ENCODE measurements at places on chromosomes 1 and 21.

DNA sequence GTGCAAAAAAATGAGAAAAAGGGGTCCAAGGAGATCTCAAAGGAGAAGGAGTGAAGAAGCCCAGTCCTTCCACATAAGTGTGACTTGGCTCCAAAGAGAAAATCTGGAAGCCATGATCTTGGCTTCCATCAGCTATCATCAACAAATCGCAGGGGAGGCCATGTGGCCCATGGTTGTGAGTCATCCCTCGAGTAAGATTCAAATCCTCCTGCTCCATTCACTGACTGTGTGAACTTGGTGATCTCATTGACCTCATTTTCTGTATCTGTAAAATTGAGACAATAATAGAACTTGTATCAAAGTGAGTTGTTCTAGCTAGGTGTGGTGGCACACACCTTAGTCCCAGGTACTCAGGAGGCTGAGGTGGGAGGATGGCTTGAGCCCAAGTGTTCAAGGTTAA is 79.1 kb upstream of the OLIG2 start:
- no peak for DNase-seq

DNA sequence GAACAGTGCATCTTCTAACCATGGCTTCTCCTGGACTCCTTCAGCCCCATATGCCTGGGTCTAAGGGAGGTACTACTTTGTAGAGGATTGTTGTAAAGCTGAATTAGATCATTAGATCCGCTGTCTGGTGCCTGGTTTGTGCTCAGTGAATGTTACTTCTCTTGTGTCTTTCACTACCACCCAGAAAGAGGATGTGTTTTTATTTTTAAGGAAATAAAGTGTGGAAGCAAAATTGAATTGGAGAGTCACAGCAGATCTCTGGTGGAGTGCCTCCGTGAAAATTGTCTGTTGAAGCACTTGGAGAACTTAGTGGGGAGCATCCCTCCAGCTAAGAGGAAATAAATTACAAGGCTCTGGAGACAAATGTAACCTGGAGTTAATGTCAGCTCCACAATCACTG is 101.8 kb upstream of the ARTN start:
- no peak for DNase-seq

DNA sequence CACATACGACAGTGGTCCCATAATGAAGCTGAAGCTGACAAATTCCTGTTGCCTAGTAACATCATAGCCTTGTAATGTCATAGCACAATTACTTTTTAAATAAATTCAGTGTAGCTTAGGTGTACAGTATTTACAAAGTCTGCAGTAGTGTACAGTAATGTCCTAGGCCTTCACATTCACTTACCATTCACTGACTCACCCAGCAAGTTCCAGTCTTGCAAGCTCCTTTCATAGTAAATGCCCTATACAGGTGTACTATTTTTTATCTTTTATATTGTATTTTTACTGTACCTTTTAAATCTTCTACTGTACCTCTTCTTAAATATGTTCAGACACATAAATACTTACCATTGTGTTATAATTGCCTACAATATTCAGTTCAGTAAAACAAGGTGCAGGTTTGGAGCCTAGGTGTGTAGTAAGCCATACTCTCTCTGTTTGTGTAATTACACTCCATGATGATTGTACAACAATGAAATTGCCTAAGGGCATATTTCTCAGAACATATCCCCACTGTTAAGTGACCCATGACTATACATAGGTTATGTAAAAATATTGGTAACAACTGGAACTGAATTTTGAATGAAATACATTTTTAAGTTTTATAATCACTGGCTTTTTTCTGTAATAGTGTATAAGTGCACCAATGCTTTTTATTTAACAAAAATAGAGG is 33.5 kb upstream of the ADAM30 start:
- no peak for DNase-seq

DNA sequence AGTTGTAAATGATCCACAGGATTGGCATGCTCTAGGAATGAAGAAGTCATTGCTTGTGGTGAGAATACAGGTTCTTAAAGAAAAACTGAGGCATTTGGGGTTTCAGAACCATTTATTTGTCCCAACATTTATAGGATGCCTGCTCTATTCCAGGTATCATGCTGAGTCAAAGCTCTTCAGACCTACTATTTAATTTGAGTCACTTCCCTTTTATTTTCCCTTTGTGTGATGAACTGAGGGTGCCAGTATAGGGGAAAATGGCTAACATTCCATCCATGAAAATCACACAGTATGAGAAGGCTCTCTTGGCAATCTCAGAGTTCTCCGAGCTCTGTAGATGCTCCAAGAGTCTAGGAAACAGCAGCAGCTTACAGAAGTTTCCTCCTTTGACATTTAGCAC is 110.4 kb downstream of the RNF220 start:
- no peak for DNase-seq

- DNase-seq, result no peak
Observed at GRCh38 chr1:64519901-64520300, 50.0 kb downstream of the CACHD1 start.

GRCh38 chr1:107443860-107444259 is 303.0 kb downstream of the NTNG1 start:
- no peak for DNase-seq

DNA sequence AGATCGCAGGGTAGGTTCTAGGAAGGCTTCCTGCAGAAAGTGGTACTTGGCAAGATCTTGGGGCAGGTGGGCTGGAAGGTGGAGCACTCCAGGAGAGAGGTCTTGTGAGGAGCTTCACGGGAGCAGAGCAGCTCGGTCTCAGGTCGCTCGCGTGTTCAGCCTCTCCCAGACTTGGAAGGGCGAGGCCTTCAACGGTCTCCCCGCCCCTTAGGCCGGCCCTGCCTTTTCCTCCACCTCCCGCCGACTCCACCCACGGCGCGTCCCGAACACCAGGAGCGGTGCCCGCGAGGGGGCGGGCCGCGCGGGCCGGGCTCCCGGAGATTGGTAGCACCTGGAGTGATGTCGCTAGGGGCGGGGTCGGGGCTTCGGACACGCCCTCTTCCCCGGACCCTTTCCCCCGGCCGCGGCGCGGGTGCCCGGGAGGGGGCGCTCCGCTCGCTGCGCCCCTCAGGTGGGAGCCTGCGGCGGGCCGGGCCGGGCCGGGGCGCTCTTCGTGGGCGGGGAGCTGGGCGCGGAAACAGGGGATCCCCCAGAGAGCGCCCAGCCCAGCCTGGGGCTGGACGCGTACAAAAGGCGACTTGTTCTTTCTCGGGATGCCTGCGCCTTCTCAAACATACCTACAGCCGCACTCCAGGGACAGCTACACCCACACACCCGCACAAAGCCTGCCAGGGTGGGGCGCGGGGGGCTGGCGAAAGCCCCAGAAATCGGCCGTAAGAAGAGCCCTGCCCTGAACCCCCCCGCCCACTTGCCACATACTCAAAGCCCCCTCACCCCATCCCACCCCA is 35.5 kb downstream of the AHDC1 start:
- peak; percentile 96 for DNase-seq

DNA sequence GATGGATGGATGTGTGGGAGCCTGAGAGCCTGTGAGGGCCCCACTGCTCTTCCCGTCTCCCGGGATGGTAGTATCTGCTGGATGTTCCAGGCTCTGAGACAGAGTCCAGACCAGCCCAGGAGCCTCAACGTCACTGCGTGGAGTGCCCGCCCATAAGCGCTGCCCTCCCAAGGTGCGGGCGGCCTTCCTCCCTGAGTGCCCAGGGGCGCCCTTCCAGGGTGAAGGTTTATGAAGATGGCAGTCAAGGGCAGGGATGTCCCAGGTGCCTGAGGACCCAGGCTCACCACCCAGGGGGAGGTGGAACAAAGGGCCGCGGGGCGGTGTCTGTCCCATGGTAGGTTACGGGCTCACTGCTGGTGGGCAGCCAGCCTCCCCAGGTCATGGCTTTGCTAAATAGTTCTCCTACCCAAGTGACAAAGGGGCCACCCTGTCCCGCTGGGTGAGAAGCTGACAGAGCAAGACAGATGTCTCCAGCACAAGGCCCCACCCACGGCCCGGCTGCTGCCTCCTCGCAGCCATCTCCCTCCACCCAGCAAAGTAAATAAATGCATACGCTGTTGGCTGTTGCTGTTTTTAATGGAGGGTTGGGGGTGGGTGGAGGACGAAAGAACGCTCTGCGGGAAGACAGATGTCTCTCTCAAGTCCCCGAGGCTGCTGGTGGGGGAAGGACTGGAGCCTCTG is 9.0 kb upstream of the GPR153 start:
- no peak for DNase-seq

GRCh38 chr1:19704247-19705113 is 39.8 kb downstream of the HTR6 start:
- DNase-seq, result peak; percentile 65

DNA sequence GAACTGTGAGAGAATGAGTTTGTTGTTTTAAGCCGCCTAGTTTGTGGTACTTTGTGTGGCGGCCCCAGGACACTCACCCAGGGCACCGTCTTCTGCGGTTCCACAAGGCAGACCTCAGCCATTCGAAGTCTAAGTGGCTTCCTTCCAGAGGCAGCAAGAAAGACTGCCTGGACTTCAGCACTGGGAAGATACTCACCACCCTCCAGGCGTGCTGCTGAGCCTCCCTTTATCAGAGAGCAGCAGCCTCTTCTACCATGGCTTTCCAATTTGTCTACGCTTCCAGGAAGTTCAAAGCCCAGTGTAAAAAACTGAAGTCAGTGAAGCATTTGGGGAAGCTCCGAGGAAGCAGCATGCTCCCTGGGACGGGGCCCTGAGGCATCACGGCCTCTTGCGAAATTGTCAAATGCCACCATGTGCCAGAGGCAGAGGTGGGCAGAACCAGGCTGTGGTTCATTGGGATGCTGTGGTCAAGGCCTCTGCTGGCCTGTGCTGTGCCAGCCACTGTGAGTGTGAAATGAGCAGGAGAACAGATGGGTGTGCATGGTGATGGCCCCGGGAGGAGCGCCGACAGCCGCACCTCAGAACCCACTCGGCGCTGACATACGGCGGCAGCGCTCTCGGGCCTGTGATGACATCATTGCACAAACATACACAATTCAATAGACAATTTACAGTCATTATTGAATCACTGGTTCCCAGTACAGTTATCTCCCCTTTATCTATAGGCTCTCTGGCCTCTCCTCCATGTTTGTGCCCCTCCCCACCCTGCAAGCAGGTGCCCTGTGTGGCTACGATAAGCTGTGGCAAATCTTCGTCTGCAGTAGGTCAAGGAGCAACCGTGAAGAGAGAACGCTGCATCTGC is 110.4 kb downstream of the PDE9A start:
- no peak for DNase-seq

- no peak for DNase-seq
Observed at GRCh38 chr1:44168520-44169098, 27.2 kb upstream of the KLF18 start.

GRCh38 chr1:24477309-24477708 is 25.3 kb upstream of the RCAN3 start:
- DNase-seq, result no peak

DNA sequence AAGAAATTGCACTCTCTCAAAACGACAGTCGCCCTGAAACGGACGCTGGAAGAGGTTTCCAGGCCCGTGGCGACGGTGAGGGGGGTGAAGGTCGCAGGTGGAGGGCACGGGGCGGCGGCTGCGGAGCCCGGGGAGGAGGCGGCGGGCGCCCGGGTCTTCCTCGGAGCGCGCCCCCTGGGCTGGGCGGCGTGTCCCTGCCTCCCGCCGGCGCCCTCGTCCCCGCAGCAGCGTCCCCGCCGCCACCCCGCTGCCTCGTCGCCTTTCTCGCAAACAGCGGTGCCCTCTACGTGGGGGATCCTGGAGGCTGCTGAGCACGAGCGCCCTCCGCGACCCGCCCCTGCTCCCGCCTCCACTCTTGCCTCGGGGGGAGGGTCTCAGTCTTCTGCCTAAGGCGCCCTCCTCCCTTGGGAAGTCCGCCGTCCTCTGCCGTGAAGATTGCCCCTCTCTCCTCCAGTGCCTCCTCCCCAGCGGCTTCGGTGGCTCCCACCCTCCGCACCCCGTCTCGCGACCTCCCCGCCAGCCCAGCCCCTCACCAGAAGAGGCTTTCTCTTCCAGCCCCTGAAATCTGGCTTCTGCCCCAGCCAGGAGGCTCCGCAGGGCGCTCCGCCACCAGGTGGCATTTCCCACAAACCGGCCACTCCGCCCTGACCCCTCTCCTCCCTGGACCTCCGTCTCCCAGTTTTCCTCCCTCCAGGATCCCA is 227.4 kb downstream of the SDCCAG8 start:
- no peak for DNase-seq

GRCh38 chr1:11835441-11836225 is 11.9 kb downstream of the NPPA start:
- DNase-seq, result no peak

DNA sequence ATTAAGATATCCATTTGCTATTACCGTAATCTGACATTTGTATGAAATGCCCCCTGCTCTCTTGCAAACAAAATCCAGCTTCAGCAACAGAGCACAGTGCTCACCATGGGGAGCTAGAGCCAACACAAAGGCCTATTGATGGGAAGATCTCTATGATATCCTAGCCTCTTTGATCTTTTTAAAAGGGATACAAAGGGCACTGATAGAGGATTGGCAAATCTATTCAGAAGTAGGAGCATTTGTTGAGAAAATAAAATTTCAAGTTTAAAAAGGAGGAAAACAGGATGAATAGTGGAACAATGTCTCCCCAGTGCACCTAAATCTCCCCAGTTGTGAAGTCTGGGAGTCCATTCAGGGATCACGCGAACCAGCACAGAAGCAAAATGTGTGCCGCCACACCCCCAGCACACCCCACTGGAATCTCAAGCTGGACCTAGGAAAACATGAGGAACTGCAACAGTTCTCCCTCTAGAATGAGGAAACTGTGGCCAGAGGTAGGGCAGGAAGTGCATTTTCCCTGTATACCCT is 32.2 kb downstream of the MRAP start:
- no peak for DNase-seq

GRCh38 chr1:167016100-167016750 is 27.1 kb downstream of the MAEL start:
- DNase-seq, result no peak

- no peak for DNase-seq
Observed at GRCh38 chr1:67747671-67748546, 62.9 kb downstream of the GADD45A start.

- DNase-seq, result no peak
Observed at GRCh38 chr1:232641507-232641906, 11.6 kb upstream of the SIPA1L2 start.

GRCh38 chr1:61842863-61843514 is 100.7 kb downstream of the PATJ start:
- DNase-seq, result no peak

DNA sequence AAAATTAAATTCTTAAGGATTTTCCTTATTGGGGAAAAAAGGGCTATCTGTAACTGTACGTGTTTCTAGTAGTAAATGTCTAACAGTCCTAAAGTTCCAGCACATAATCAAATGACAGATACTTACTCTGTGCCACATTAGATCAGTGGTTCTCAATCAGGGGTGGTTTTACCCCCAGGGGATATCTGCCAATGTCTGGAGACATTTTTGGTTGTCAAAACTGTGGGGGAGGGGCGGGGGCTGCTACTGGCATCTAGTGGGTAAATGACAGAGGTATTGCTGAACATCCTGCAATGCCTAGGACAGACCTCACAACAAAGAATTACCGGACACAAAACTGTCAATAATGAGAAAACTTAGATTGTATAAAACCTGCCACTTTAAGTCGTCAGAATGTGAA is 33.4 kb upstream of the PTPRC start:
- no peak for DNase-seq

GRCh38 chr1:48853006-48853405 is 76.3 kb upstream of the BEND5 start:
- DNase-seq, result no peak

- no peak for DNase-seq
Observed at GRCh38 chr1:234918961-234919761, 209.5 kb downstream of the TOMM20 start.

Data from CD4-positive, alpha-beta T cell treated with Interleukin-21 for 1 hour (primary cell).